GM23338 (cell line): ENCODE measurements at places on chromosomes 4 and X. TPM values are rescaled to one million over a fixed set of nuclear protein-coding genes. Genes with fewer than 3 reads are reported as not detected.
A peak's percentile ranks its signal among the peaks of the same experiment; 100 is the strongest.

- DNase-seq = no peak
Measured at GRCh38 chr4:42609051-42609450, 47.9 kb downstream of the ATP8A1 start.

The GPM6B gene
- total RNA-seq = 92.2 and 95.4 TPM in 2 replicates

DNA sequence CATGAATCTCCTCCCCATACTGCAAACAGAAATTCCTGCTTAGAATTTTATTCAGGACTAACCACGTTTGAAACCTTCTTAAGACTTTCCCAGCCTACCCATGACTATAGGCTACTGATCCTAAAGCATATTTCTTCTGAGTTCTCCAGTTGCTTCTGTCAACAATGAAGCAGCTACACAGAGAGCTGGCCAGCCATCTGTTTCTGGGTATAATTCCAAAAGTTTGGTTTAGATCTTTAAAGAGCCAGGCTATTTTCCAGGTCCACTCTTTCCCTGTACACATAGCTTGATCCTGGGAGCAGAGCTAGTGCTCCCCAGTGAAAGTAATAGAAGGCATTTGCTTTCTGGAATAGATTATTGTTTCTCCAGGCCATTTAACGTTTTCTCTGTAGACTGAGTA, 4.0 kb upstream of the ITM2A start:
- no peak for DNase-seq

The SHROOM3 gene
- total RNA-seq = 59.7 and 73.5 TPM in 2 replicates

GRCh38 chr4:140069066-140069465, 84.9 kb downstream of the MAML3 start:
- no peak for DNase-seq

The PF4V1 gene
- 0.66 TPM in 1 of 2 replicates, not detected in the other for total RNA-seq

DNA sequence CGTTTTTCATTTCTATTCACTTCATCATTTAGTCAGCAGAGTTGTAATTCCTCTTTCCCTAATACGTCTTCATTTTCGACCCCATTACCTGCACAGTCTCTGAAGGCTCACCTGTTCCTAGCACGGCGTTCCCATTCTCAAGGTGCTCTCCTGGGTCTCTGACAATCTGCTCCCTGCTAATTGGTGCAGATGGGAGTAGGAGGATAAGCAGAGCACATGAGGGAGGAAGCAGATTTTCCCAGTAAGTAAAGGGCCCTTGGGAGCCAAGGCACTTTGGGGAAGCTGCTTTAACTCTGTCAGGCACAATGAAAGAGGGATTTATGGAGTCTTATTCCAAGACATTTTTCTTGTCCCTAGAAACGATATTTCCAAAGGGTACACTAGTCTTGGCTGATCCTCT, 466.4 kb downstream of the STIM2 start:
- DNase-seq = no peak

- DNase-seq = no peak
Measured at GRCh38 chr4:9904976-9905587, 116.2 kb downstream of the SLC2A9 start.

The PLAC1 gene
- total RNA-seq = 0.83 TPM in 1 of 2 replicates, not detected in the other

- DNase-seq = no peak
Measured at GRCh38 chr4:109078724-109079123, 223.7 kb downstream of the COL25A1 start.

GRCh38 chr4:85968945-85969819, 390.7 kb downstream of the MAPK10 start:
- peak; percentile 73 for DNase-seq
